ENCODE measurements at places on chromosomes 6 and 20. TPM values are rescaled to one million over a fixed set of nuclear protein-coding genes. Genes with fewer than 3 reads are reported as not detected.

The PI16 gene
- 13.3 TPM for total RNA-seq

The TMEM74B gene
- 5.1 TPM for total RNA-seq

DNA sequence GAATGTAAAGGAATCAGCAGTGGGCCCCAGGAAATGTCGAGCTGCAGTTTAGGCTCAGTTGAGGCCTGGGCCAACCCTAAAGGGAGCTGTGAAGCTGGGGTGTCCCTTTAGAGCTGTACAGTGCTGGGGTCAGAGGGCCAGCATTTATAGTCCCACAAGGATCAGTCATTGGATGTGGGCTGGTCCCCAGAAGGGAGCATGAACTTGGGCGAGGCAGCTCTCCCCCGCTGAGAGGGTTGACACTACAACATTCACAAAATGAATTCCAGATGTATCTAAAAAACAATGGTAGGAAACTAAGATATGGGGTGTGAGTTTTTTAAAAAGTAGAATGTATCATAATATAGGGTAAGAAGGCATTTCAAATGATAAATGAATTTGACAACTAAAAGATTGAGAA, 29.7 kb upstream of the TMX4 start:
- H3K4me1 ChIP-seq, result no peaks in the 10 kb centered on the region
- no peak overlapping the region for H3K4me3 ChIP-seq
- no peaks in the 10 kb centered on the region for H3K36me3 ChIP-seq
- DNase-seq, result no peak
- no peak overlapping the region for H3K27ac ChIP-seq
- H3K27me3 ChIP-seq, result no peaks in the 10 kb centered on the region

- H3K36me3 ChIP-seq, result no peaks in the 10 kb centered on the region
- peaks cover 11% of the 10 kb centered on the region for H3K4me1 ChIP-seq
- no peak overlapping the region for H3K4me3 ChIP-seq
- DNase-seq, result no peak
- peak overlapping the region; percentile 17 for H3K27ac ChIP-seq
Observed at GRCh38 chr20:2289475-2289874, 6.3 kb upstream of the TGM3 start.

GRCh38 chr20:39822667-39823066, 860.5 kb downstream of the DHX35 start:
- no peaks in the 10 kb centered on the region for H3K4me1 ChIP-seq
- H3K27me3 ChIP-seq, result peaks cover 3% of the 10 kb centered on the region
- H3K36me3 ChIP-seq, result no peaks in the 10 kb centered on the region

DNA sequence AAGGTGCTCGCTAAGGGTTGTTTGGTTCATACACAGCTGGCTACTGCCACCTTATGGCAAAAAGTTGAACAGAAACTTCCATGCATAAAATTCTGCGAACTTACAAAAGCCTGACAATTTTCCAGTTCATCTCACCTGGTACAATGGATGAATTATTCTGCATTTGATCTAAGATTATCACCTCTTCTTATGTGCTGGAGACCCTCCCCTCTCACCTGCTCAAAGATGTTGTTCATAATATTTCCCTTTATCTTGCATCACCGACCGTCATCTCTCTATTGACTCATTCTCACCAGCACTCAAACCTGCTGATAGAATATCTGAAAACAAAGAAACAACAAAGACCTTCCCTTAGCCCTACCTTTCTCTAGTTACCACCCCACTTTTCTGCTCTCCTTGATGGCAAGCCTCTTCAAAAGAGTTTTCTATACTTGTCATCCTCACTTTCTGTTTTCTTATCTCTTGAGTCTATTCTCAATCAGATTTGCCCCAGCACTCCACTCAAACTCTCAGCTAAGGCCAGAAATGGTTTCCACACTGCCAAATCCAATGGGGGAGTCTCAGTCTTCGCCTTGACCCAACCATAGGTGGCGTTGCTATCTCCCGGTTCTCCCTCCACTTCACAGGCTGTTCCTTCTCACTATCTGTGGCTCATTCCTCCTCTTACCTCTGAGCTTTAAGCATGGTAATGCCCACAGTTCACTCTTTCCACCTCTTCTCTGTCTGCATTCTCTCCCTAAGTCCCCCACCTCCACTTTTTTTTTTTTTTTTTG, 25.8 kb downstream of the SNRNP48 start:
- H3K27me3 ChIP-seq, result no peaks in the 10 kb centered on the region
- H3K27ac ChIP-seq, result no peak overlapping the region
- H3K4me1 ChIP-seq, result no peaks in the 10 kb centered on the region
- peaks cover 9% of the 10 kb centered on the region for H3K36me3 ChIP-seq
- peak overlapping the region; percentile 33 for H3K4me3 ChIP-seq
- DNase-seq, result no peak

Data from heart right ventricle (tissue), 16 donors.